Metanephros (tissue), 2 donors: ENCODE measurements at places on chromosomes 7 and 10. TPM values are rescaled to one million over a fixed set of nuclear protein-coding genes. Genes with fewer than 3 reads are reported as not detected.

Gene ITGB8
- 91.2 TPM for total RNA-seq

Gene ZMYND11
- total RNA-seq: 48.2 TPM

Gene NME8
- 1.2 TPM for total RNA-seq

Gene SLC29A4
- 11.3 TPM for total RNA-seq

Gene LRIT1
- total RNA-seq: not detected

Gene VPS26A
- 36.6 TPM for total RNA-seq

Gene HOXA10
- total RNA-seq: 98.8 TPM

Gene COMTD1
- total RNA-seq: 16.8 TPM

Gene PITX3
- 3.7 TPM for total RNA-seq

Gene AQP1
- total RNA-seq: 143 TPM

Gene KCNH2
- total RNA-seq: 14.4 TPM

Gene SEPTIN7
- 157 TPM for total RNA-seq

Gene LRRC17
- total RNA-seq: 41.7 TPM

Gene DOCK4
- total RNA-seq: 46.9 TPM

Gene NPFFR1
- total RNA-seq: 0.06 TPM

Gene PTF1A
- not detected for total RNA-seq

Gene DLD
- 74.3 TPM for total RNA-seq

Gene CAV2
- 36.4 TPM for total RNA-seq

Gene PIK3AP1
- 10.5 TPM for total RNA-seq

Gene ELAPOR2
- total RNA-seq: 8.0 TPM

Gene DNAH11
- total RNA-seq: 3.0 TPM

Gene HABP2
- total RNA-seq: 0.53 TPM

Gene ASB10
- total RNA-seq: 3.4 TPM

Gene TAS2R3
- total RNA-seq: 7.1 TPM

Gene POMZP3
- 8.3 TPM for total RNA-seq

Gene DRGX
- not detected for total RNA-seq

Gene SFRP4
- total RNA-seq: 11.2 TPM

Gene C10orf95
- 0.35 TPM for total RNA-seq

Gene PILRB
- total RNA-seq: 39.7 TPM

Gene DDC
- total RNA-seq: 32.0 TPM

Gene AKR1D1
- total RNA-seq: 0.06 TPM

Gene HYAL4
- total RNA-seq: 0.18 TPM

Gene NRG3
- 6.1 TPM for total RNA-seq

Gene GRID2IP
- total RNA-seq: 1.5 TPM

Gene AMPH
- 14.9 TPM for total RNA-seq

Gene RSPH10B2
- 0.53 TPM for total RNA-seq

Gene SORCS3
- 3.4 TPM for total RNA-seq

Gene FFAR4
- total RNA-seq: 0.23 TPM

Gene TMEM178B
- 0.93 TPM for total RNA-seq

Gene HECW1
- 9.2 TPM for total RNA-seq

Gene GIMAP5
- total RNA-seq: 17.0 TPM

Gene SLC16A9
- 15.4 TPM for total RNA-seq

Gene CFAP70
- 5.7 TPM for total RNA-seq

Gene UBE2D1
- 17.9 TPM for total RNA-seq

Gene C10orf67
- 1.8 TPM for total RNA-seq

Gene DNAJC30
- 7.5 TPM for total RNA-seq

Gene PPP1R3C
- total RNA-seq: 141 TPM

Gene CD36
- total RNA-seq: 133 TPM

Gene DENND2A
- 32.6 TPM for total RNA-seq

Gene GPR146
- total RNA-seq: 13.1 TPM

Gene C7orf33
- not detected for total RNA-seq

Gene SPDYE2B
- total RNA-seq: not detected

Gene GHRHR
- total RNA-seq: not detected

Gene GRK5
- total RNA-seq: 12.4 TPM

Gene GNAI1
- total RNA-seq: 101 TPM

Gene CCDC172
- not detected for total RNA-seq

Gene RASA4
- 55.5 TPM for total RNA-seq

Gene HMX3
- total RNA-seq: 0.82 TPM
